HT1080 (cell line): ENCODE measurements at places on chromosomes 1 and 21.

DNA sequence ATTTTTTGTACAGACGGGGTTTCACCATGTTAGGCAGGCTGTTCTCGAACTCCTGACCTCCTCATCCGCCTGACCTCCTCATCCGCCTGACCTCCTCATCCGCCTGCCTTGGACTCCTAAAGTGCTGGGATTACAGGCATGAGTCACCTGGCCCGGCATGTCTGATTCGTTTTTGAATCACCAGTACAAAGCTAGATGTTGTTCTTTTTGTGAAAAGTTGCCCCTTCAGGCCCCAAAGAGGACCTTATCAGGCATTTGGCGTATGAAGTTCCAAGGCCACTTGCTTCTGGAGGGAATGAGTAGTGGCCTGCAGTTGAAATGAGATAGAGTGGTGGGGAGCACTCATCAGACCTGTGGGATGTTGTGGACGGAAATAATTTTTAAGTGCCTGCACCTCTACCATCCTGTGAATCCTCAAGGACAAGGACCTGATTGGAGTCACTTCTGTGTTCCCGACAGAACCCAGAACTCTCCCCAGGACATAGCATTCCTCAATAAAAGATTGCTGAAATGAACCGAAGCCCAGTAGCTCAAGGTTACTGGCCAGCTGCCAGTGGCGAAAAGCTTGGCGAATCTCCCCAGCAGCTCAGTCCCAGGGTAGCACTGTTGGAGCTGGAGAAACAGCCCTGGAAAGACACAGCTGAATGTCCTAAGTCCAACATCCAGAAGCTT lies 50.1 kb downstream of the NDUFS5 start:
- peak; percentile 48 for DNase-seq

DNA sequence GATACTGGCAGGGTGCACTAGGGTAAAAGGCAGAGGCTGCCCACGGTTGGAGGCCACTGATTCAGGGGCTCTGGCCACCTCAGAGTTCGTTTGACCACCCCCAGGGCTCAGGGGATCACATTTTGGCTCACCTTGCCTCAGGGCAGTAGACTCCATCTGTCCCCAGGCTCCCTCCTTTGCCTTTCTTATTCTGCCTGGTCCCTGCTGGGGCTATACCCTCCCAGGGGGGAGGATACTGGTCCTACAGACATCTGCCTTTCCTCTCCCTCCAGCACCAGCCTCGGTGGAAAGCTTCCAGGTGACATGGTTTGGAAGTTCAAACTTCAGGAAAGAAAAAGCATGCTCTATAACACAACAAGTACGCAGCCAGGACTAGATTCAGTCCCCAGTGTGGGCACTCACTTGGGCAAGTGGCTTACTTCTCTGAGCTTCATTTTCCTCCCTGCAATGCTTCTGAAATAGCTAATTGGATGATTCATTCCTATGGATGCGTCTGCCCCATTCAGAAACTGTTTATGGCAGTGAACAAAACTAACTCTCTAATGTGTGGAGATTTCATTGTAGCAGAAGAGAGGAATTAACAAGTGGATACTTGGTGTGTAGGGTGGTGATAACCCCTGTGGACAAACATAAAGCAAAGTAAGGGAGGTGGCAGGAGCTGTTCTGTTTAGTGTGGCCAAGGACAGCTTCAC lies 154.8 kb downstream of the TRABD2B start:
- no peak for DNase-seq

GRCh38 chr1:59332983-59333382 lies 36.1 kb downstream of the FGGY start:
- peak; percentile 92 for DNase-seq

GRCh38 chr21:37446552-37446951 lies 80.0 kb downstream of the DYRK1A start:
- no peak for DNase-seq

GRCh38 chr1:86773341-86774288 lies 69.2 kb downstream of the SH3GLB1 start:
- peak; percentile 34 for DNase-seq

GRCh38 chr1:18636596-18637508 lies 6.2 kb downstream of the PAX7 start:
- no peak for DNase-seq

DNA sequence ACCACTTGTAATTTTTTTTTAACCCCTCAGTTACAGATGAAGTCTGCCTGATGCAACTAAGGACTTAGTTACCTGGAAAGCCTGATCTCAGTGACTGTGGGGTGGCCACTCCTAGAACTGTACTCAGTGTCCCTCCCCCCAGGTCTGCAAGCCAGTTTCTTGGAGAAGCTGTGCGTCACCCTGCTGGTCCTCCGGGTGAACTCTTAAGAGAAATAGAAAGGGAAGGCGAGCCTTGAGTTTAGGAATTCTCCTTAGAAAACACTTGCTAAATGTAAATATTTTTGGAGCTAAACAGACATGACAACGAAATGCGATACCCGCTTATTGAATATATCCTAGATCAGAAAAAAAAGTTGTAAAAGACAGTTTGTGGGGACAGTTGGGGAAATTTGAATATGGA lies 730 bp downstream of the SLC16A4 start:
- DNase-seq: no peak

DNA sequence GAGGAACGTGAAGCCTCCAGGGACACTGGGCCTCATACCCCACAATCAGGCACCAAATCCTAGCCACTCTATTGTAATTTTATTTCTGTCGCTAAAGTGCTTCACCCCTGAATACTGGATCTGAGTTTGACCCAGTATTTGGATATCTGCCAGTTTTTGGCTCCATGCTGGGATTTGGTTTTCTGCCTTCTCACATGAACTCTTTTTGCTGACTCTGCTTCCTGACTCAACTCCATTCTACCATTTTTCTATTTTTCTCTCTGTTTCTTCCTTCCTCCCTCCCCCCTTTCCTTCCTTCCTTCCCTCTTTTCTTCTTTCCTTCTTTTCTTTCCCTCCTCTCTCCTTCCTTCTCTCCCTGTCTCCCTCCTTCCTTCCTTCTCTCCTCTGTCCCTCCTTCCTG lies 151.3 kb upstream of the GJB5 start:
- DNase-seq: no peak

DNA sequence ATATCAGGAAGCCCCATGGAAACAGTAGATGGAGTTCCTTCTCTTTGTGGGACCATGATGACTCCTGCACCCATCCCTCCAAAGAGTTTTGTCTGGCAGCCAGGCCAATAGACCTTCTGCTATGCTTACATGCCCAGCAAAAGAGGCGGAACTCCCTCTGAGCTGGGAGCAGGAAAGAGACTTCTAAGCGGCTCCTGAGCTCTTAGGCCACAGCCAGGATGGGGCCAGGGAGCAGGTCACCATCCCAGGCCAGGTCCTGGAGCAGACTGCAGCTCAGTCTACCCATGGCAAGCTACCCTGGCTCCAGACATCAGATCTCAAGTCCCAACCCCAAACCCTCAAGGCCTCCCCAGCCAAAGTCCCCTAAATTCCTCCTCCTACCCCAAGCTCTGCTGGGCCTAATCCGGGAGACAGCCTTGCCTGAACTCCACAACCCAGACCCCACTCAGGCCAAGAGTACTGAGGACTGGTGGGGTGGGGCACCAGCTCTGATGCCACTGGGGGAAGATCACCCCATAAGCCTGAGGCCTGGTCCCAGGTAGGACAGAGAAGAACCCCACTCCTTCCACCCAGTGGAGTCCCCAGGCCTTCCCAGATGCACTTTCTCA lies 387.9 kb downstream of the MATN1 start:
- DNase-seq: no peak

GRCh38 chr1:176857632-176858031 lies 306.9 kb downstream of the ASTN1 start:
- DNase-seq: peak; percentile 32

DNA sequence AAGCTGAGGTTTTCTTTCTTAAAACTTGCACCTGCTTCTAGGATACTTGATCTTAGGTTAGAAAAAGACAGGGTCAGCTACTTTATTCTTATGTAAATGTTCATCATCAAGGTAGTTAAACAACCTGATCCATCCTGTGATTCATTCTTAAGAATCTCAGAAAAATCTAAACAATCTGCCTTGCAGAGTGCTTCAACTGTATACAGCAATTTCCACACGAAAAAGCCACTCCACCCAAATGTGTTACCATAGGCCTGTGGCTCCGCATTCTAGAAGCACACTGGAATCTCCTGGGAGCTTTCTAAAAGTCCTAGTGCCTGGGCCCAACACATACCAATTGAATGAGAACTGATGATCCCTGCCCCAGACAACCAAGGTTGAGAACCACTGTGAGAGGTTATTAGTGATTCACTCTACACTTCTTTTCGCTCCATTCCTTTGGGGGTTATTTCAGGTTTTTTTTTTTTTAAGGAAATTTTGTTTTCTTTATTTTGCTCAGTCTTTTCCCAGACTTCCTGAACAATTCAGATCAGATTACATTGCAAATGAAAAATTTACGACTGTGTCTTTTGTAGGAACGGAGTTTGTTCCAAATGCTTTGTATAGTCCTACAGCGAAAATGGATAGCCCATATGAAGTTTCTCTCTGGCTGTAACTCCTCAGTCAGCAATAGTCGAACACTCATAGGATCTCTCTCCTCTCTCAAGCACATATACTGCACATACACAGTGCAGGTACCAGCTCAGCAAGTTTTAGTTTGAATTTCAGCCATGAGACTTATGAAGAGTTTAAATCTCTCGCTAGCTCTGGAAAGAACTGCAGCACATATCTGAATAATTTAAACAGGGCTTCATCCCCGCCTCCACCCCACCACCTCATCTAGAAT lies 16.1 kb downstream of the SMYD2 start:
- DNase-seq: peak; percentile 45

GRCh38 chr1:119316870-119317416 lies 51.6 kb upstream of the HAO2 start:
- DNase-seq: peak; percentile 29
